ENCODE measurements at places on chromosomes 11 and 22. TPM values are rescaled to one million over a fixed set of nuclear protein-coding genes. Genes with fewer than 3 reads are reported as not detected.

DNA sequence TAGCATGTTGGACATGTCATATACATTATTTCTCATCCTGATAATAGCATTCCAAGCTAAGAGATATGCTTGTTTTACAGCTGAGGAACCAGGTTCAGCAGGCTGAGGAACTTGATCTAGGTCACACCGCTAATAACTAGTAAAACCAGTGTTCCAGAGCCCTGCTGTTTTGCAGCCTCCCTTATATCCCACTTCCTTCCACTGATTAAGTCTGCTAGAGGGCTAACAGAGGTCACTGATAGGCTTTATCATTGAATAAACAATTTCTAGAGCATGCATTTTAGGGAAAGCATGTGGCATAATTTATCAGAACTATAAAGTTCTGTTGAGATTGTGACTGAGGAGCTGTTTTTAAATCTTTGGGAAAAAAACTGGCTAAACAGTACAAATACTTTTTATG lies 54.0 kb downstream of the UVRAG start:
- DNase-seq: no peak

- DNase-seq: no peak
Measured at GRCh38 chr11:121231576-121232278, 60.8 kb upstream of the SC5D start.

- DNase-seq: no peak
Measured at GRCh38 chr11:57348052-57348451, 9.9 kb downstream of the P2RX3 start.

DNA sequence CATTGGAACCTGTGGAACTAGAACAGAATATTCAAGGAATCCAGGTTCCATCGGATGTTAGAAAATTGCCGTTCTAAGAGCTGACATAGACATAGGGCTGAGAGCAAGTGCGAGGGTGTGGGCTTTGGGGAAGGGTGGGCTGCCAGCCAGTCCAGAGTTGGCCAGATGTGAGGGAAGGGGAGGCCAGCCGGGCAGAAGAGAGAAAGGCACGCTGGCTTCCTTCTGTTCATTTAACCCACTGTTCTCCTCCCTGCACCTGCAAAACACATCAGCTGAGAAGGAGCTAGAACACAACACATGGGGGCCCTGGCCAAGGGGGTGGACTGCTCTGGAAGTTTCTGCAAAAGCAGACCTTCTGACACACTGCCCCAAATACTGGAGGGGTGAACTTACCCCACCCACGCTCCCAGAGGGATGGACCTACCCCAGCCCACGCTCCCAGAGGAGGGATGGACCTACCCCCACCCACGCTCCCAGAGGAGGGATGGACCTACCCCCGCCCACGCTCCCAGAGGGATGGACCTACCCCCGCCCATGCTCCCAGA lies 98.0 kb downstream of the SHANK2 start:
- no peak for DNase-seq

- no peak for DNase-seq
Measured at GRCh38 chr22:23831261-23831660, 7.5 kb downstream of the DERL3 start.

Gene BIK
- polyA plus RNA-seq: 0.88 TPM

Gene MISFA
- 4.5 TPM for polyA plus RNA-seq

DNA sequence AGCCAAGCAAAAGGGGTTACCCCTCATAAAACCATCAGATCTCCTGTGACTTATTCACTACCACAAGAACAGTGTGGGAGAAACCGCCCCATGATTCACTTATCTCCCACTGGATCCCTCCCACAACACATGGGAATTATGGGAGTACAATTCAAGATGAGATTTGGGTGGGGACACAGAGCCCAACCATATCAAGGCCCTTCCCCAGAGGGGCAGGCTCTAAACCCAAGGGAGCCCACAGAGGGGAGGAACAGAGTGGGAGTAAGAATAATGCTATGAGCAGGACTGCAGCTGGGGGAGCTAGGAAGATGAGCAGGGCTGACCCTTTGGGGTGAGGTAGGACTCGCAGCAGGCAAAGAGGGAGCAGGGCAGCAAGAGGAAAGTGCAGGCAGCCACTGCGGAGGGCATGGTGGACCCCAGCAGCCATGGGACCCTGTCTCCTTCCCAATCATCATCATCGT lies 59.3 kb downstream of the CD82 start:
- DNase-seq: no peak

Gene TPH1
- 1.7 TPM for polyA plus RNA-seq

DNA sequence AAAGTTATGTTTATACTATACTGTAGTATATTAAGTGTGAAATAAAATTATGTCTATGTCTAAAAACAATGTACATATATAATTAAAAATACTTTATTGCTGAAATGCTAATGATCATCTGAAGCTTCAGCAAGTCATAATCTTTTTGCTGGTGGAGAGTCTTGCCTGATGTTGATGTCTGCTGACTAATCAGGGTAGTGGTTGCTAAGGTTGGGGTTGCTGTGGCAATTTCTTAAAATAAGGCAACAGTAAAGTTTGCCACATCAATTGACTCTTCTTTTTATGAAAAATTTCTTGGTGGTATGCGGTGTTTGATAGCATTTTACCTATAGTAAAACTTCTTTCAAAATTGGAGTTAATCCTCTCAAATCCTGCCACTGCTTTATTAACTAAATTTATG lies 21.4 kb downstream of the INSC start:
- DNase-seq: no peak

- no peak for DNase-seq
Measured at GRCh38 chr22:32073823-32074380, 30.8 kb downstream of the SLC5A1 start.

DNA sequence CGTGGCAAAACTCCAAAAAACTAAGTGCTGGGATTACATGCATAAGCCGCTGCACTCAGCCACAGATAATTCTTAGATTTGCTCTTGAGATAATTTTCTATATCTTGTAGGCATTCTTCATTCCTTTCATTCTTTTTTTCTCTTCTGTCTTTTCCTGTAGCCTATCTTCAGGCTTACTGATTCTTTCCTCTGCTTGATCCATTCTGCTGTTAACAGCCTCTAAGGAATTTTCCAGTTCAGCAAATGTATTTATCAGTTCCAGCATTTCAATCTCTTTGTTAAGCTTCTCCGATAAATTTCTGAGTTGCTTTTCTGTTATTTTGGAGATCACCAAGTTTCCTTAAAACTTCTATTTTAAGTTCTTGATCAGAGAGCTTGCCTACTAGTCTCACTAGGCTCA lies 46.7 kb downstream of the SMC1B start:
- no peak for DNase-seq

DNA sequence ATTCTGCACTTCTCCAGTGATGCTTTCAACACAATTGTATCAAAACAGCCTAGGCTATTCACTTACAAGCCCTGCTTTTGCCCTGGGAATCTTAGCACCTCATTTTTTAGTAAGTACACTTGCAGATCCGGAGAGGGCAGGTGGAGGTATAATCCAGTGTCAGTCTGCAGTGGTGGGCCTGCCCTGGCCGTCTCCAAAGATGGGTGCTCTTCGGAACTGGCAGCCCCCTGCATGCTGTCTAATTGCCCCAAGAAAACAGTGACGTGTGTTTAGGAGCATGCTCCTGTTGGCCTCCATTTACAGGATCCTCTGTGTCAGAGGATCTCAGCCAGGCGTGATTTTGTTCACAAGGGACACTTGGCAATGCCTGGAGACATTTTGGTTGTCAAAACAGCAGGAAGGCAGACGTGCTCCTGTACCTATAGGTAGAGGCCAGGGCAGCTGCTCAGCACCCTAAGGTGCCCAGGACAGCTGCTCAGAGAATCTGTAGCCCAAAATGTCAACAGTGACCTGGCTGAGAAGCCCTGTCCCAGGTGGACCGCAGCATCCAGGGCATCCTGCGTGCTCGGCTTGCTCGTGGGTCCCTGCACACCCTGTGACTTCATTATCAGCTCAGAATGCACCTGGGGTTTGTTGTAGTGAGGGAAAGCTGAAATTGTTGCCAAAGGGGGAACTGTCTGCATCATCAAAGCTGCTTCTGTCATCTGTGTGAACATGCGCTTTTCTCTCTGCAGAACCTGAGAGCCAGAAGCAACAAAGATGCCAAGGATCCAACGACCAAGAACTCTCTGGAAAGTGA lies 90.7 kb downstream of the BCR start:
- DNase-seq: no peak

DNA sequence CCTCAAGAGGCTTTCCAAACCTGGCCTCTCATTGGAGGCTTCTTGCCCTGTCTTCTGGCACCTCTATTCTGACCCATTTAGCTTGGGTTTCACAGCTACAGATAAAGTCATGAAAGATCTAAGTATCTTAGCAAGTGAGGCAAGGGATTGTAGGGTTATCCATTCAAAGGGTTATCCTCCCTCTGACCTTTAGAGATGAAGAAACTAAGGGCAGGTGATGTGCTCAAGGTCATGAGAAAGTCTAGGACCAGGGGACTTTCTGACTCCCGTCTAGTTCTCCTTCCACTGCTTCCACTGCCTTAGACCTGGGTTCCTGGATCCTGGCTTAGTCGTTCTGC lies 7.2 kb downstream of the PHOX2A start:
- DNase-seq: no peak

Gene PITPNM1
- polyA plus RNA-seq: 26.9 TPM

DNA sequence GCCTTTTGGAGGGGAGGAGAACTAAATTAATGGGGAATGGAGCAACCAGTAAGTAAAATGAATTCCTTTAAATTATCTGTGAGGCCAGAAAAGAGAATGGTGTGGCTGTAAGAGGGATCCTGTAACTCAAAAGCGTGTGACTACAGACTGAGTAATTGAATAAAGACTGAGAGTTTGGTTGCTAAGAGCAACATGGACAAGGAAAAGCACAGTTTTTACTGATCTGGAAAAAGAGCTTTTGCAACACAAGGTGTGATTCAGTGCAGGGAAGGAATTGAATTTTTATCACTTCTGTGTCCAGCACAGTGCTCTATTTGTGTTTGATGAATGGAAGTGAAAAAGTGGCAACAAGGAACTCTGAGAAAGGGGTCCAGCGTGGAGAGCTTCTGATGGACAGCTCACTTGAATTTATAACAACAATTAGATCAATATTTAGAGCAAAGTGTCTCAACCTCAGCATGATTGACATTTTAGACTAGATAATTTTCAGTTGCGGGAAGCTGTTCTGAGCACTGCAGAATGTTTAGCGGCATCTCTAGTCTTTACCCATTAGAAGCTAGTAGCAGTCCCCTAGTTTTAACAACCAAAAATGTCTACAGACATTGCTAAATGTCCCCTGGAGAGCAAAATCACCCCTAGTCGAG lies 202.8 kb upstream of the BDNF start:
- no peak for DNase-seq

Gene FAT3
- 16.8 TPM for polyA plus RNA-seq

DNA sequence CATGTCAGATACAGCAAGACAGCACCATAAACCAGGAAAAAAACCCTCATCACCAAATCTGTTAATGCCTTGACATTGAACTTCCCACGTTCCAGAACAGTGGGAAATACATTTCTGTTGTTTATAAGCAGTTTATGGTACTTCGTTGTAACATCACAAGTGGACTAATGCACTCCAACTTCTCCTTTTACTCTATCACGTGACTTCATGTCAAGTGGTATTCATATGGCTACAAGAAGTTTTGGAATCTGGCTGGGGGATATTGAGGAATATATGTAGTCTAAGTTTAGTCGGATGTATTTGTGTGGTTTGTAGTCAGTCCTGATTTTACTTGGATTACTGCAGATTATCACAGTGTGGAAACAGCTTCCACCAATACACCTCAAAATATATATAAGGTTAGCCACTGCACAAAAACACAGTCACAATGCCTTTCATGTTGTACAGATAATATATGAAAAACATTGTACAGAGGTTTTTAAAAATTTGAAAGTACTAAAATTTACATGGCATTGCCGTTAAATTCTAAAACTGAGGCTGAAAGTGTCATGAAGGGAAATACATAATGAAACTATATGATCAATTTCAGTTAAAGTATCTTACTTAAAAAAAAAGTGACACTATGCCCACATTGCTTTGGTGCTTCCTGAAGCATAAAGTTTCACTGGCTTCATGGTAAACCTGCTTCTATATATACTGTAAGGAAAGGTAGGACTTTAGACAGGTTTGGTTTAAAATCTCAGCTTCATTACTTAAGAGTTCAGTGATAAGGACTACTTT lies 134.1 kb downstream of the CASP12 start:
- DNase-seq: no peak

DNA sequence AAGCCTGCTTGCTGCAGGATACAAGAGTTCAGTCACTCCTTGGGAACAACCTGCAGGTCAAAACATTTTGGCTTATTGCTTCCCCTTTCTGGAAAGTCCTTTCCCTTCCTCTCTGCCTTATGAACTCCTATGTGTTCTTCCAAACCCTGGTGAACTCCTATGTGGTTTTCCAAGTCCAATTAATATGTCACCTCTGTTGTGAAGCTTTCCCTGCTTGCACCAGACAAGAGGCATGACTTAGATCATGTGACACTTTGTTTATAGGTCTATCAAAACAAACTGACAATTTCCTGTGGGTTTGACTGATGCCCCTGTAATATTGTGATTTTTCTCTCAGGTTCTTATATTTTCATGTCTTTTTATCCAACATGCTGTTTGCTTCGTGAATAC lies 64.2 kb downstream of the ENDOD1 start:
- DNase-seq: no peak

GRCh38 chr11:76634886-76635285 lies 35.7 kb downstream of the LRRC32 start:
- no peak for DNase-seq

GRCh38 chr11:102719620-102720277 lies 5.0 kb downstream of the MMP8 start:
- no peak for DNase-seq

Gene RASD2
- 1.8 TPM for polyA plus RNA-seq

Gene CREB3L1
- polyA plus RNA-seq: 20.9 TPM

DNA sequence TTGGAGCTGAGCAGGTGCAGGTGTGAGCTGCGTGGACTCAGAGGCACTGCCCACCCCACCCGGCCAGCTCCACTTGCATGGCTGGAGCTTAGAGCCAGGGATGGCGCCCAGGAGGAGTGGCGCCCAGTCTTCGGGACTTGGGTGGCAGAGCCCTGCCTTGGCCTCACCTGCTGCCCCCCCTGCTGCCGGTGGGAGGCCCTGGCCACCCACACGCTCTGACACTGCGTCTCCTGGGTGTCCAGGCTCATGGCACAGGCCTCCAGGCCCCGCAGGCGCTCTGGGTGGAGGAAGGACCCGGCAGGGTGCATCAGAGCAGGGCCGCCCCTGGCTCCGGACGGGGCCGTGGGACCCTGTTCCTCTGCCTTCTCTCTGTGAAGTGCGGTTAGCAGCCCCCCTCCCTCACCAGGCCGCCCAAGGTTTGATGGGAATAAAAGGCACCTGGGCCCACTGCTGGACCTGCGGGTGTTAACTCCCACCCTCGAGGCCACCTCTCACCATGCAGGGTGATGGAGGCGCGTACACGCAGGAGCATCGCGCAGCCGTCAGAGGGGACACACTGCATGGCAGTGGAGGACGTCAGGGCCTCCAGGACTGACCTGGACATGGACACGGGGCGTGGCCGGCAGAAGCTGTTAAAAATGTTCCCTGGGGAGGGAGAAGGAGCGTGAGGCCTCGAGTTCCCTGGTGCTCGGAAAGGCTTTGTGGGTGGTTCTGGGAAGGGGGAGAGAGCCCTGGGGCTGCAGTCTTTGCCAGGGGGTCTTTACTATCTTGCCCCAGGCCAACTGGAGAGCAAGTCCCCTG lies 11.8 kb downstream of the IL17REL start:
- no peak for DNase-seq

Gene TSPAN4
- polyA plus RNA-seq: 142 TPM

Gene SLC37A2
- 2.2 TPM for polyA plus RNA-seq

All from left renal pelvis (tissue), 4 donors.